ENCODE measurements at places on chromosomes 4 and X.
A peak's percentile ranks its signal among the peaks of the same experiment; 100 is the strongest.

- DNase-seq, result no peak
Observed at GRCh38 chr4:87209696-87210095, 10.7 kb downstream of the KLHL8 start.

DNA sequence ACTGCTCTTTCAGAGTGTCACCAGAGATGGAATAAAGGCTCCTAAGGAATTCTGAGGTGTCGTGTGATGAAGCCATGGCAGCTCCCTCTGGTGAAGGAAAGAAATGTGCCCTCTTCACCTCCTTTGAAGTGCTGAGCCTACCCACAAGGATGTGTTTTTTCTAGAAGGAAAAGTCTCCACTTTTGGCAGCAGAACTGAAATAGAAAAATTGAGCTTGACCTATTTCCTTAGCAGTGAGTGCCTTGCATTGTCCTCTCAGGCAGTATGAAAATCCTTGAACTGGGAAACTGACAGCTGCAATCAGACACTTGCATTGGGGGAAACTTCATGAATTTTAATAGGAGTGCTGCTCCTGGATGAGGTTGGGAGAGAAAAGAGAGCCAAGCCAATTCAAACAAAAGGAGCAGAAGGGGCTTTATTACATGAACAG, 95.2 kb downstream of the DCLK2 start:
- DNase-seq, result peak; percentile 49

DNA sequence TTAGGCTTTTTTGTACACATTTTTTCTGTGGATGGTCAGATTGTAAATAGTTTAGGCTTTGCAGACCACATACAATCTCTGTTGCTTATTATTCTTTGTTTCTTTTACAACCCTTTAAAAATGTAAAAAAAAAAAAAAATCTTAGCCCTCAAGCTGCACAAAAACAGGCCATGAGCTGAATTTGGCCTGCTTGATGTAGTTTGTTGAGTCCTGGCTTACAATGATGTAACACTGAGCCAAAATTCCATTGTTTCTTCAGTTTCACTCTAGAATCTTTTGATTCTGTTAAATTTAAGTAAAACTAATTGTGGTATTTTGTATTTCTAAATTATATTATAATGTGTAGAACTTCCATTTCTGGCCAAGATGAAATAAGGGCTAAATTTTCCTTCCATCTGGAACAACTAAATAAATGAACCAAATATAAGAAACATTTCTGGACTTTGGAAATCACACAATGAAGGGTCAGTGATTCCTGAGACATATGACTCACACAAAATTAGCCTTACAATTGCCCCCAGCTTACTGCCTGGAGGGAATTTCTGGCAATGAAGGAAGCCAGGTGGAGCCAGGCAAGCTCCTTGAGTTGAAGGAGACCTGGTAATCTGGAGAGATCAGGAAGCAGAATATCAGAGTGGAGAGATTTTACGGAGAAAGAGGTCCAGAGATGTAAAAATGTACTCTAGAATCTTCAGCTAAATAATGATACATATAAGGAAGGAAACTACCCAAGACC, 29.8 kb downstream of the IQCM start:
- no peak for DNase-seq

DNA sequence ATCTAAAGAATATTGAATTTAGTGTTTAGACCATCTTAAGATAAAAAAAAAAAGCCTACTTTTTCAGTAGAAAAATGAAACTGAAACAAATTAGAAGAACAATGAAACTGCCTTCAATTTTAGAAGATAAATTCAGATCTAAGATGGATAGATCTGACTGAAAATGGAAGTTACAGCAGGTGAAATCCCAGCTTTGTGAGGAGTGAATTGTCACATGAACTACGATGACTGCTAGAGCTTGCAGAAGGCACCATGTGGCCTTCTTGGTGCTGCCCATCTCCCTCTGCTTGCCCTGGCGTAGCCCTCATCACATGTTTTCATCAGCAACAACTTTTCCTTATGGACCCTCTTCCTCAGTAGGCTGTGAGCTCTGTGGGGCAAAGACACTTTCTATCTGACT, 51.4 kb upstream of the EMCN start:
- no peak for DNase-seq

DNA sequence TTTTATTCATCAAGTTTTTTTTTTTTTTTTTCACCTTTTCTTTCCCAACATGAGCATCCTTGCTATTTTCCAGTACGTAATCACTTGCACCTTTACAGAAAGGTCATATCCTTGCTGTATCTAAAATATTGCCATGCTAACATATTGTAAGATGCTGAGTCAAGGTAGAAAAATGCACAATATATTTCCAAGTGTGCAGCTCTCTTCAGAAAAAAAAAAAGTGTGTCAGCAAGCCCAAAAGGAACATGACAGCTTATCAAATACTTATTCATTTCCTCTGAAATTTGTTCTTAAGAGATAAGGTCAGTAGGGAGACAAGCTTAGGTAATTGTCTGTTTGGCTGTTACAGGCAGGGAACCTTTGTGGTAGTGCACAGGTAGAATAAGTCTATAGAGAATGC, 27.0 kb downstream of the SH2D1A start:
- no peak for DNase-seq

DNA sequence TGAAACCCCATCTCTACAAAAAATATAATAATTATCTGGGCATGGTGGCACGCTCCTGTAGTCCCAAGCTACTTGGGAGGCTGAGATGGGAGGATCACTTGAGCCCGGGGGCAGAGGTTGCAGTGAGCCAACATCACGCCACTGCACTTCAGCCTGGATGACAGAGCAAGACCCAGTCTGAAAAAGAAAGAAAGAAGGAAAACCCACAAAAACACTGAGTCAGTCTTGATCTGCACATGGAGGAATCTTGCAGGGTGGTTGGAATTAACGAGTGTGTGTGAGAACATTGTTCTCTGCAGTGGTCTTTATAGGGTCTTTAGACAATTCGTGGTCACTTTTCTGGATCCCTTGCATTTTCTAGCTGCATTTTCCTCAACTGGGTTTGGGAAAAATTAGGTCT, 23.2 kb downstream of the ADD1 start:
- DNase-seq, result no peak

DNA sequence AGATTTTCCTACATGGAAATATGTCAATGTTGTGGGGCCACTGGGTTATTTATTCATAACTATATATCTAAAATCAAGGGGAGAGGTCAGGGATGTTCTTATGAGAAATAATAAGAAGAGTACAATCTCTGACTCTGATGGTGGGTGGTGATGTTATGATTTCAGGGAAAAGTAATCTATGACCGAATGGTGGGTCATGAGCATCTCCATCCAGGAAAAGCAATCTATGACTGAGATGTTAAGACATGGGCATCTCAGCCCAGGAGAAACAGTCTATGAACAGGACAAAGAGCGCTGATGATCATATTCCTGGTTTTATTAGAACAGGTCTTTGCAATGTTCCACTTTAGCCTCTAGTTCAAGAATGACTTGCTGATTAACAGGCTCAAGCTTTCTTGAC, 137.1 kb downstream of the ARSF start:
- DNase-seq, result no peak

- DNase-seq, result no peak
Observed at GRCh38 chr4:147050356-147050765, 104.7 kb upstream of the TTC29 start.

DNA sequence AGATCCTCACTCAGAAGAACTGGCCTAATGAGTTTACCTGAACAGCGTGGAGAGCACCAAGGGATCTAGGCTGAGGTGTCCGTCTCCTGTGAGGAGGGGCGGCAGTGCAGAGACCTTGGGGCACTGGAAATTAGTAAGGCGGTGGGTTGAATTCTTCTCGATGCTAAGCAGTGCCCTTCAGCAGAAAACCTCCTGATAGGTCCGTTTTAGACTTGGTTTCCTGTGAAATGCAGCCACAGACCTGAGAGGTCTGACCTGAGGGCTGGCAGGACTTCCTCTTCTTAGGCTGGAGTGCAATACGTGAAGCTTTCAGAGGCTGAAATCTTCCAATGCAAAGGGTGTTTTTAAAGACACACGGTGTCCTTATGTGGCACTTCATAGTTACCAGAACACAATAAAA, at the start of gene CLNK:
TSS of gene CLNK (minus strand) at position 138 of the 400 bp plus-strand sequence. CDS start 16,899 bp downstream, outside the sequence.
- no peak for DNase-seq

GRCh38 chr4:73603854-73604584, 16.2 kb downstream of the RASSF6 start:
- DNase-seq, result no peak

DNA sequence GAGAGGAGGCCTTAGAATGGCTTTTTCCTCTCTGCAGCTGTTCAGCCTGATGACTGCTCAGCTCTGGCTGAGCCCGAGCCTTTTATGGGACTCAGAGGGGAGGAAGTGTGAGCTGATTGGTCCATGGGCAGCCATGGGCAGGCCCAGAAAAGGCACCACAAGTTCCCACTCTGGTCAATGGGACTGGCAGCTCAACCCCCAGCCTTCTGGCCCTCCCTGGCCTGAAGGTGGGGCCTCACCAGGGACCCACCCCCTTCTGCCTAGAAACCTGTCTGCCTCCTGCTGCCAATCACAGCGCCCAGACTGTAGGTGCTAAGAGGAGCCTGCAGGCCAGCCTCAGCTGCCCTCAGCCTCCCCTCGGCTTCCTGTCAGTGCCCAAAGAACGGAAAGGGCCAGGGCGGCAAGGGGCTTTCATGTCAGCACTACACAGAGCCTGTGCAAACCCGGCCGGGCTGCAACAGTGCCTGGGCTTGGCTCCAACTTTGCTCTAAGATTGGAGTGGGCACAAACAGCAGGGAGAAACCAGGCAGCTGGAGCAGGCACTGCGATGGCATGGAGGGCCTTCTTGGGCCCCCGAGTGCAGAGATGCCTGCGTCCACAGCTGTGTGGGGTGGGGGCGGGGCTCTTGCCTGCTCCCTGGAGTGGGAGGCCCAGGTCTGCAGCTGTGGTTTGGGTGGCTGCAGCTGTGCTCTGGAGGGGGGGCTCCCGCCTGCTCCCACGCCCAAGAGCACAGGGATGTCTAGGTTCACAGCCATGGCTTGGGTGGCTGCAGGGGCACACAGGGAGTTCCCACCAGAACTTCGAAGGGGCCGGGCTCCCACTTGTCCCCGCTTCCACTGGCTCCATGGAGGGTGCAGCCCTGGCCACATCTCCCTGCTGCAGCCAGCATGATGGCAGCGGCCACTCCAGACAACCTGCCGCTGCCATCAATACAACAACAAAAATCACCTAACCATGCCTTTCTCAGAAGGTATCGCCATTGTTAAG, 92.6 kb downstream of the NXF2 start:
- peak; percentile 37 for DNase-seq

- DNase-seq, result no peak
Observed at GRCh38 chr4:78460368-78460767, 91.2 kb upstream of the ANXA3 start.

GRCh38 chr4:145453163-145453520, 28.5 kb upstream of the SMAD1 start:
- no peak for DNase-seq

DNA sequence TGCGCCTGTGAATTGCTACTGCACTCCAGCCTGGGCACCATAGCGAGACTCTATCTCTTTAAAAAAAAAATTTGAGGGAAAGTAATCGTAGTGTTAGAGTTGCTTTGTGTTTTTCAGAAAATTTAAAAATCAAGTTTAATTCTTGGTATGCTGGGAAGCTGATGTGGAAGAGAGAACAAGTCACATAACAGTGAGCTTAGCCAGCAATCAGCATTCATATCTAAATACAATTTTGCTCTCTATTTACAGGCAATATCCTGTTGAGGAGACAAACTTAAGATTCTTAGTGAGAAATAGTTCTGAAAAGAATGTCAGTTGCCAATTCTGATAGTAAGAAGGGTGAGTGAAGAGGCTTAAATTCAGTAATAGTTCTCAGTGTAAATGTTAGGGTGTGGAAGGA, 9.6 kb upstream of the NDUFC1 start:
- no peak for DNase-seq

Measured in SJCRH30 (cell line).